Smooth muscle cell of the brain vasculature (primary cell): ENCODE measurements at places on chromosomes 6 and 20.

- no peak for DNase-seq
These were observed 36.8 kb downstream of the ZMYND8 start for GRCh38 chr20:47319517-47320252.

DNA sequence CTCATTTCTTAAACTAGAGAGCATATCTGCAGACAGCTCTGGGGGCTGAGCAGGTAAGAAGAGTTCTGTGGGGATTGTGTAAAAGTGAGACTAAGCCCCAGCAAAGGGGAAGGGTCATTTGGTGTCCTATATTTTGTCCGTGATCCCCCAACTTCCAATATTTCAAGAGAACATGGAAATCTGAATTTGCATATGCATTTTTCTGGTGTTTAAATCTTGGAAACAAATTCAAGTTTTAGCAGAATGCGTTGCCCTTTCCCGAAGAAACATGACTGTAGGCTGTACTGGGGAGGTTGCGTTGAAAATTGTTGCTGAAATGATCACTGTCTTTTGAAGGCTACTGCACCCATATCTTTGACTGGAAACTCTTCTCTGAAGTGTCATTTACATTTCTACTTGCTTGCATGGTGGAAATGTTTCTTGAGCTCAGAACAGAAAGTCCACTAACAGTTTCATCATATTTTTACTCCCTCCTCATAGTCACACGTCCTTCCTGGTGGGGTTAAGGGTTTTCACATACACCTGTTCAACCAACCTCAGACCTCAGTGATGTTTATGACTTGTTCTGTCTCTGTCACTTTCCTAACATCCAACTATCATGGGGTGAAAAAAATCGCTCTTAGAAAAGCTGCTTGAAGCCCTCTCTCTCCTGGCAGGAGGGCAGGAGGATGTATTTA, 140.3 kb downstream of the BCAS1 start:
- DNase-seq, result no peak

GRCh38 chr6:87210979-87211378, 55.6 kb downstream of the ZNF292 start:
- DNase-seq, result no peak

GRCh38 chr20:12660918-12661317, 347.9 kb upstream of the SPTLC3 start:
- no peak for DNase-seq

DNA sequence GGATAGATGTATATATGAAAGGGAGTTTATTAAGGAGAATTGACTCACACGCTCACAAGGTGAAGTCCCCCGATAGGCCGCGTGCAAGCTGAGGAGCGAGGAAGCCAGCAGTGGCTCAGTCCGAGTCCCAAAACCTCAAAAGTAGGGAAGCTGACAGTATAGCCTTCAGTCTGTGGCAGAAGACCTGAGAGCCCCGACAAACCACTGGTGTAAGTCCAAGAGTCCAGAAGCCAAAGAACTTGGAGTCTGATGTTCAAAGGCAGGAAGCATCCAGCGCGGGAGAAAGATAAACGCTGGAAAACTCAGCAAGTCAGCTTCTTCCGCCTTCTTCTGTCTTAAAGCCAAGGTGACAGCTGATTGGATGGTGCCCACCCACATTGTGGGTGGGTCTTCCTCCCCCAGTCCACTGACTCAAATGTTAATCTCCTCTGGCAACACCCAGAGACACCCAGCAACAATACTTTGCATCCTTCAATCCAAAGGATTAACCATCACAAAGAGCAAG, 102.6 kb upstream of the GJE1 start:
- no peak for DNase-seq

- DNase-seq, result no peak
These were observed 74.6 kb upstream of the THBS2 start for GRCh38 chr6:169328112-169328801.
